ENCODE measurements at places on chromosomes 7 and 10.

DNA sequence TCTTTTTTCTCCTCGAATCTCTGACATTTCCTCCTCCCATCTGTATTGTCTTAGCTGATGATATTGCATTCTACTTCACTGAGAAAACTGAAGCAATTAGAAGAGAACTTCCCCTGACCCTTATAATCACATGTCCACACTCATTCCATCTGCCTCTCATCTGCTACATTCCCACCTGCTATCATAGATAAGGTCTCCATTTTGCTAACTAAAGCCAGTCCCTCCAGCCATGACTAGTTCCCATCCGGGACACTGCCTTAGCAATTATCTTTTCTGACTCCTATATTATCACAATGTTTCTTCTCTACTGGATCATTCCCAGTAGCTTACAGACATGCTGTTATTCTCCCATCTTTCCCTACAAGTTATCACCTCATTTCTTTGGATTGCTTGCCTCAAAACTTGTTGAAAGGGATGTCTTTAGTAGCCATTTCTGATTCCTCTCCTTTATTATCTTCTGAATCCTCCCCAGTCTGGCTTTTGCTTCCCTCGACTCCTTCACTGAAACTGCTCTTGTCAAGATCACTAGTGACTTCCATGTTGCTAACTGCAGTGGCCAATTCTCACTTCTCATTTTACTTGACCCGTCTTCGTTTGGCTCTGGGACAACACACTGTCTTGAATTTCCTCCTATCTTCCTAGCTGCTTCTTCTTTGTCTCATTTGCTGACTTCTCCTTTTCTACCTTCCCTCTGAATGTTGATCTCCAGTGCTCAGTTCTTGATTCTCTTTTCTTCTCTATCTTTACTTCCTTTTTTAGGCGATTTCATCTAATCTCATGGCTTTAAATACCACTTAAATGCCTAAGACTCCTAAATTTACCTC is 35.9 kb downstream of the FZD1 start:
- no peak for DNase-seq

DNA sequence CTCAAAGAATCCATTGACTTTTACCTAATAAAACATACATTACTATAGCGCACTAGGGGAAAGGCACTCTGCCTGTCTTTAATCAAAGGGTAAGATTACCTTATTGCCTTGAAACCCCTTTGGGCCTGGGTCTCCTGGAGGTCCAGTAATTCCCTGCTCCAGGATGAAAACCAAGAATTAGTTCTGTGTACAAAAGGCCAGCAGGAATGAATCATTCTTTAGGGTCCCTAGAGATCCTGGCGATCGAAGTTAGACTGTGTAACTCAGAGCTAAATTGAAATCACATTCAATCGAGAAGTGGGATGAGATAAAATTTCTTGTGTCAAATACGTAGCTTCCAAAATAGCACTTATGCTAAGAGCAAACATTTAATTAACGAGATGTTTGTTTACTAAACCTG is 29.8 kb downstream of the COL28A1 start:
- DNase-seq, result peak; percentile 14

DNA sequence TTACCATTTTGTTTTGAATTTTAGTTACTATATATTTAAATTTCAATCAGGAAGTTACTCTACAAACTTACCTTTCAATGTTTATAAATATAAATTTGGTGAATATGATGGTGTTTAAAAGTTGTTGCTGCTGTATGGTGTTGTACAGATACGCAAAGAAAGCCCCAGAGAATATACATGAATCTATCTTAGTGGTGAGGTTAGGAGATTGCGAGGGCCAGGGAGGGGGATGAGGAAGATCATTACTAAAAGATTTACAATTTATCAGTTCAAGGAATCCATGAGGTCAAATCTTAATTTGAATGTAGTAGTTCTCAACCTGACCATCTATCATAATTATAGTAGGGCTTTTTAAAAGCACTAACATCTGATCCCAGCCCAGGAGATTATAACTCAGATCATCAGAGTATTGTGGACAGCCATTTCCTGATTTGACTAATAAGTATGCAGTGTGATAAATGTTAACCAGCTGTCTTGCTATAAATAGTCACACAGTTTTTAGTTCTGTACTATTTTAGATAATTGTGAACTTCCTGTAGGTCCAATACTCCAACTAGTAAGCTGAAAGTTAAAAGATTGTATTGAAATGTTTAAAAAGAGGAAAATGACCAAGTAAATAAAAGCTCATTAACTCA is 23.6 kb downstream of the FAM3C start:
- DNase-seq, result no peak

GRCh38 chr10:61588770-61589211 is 73.9 kb upstream of the CABCOCO1 start:
- DNase-seq, result no peak

DNA sequence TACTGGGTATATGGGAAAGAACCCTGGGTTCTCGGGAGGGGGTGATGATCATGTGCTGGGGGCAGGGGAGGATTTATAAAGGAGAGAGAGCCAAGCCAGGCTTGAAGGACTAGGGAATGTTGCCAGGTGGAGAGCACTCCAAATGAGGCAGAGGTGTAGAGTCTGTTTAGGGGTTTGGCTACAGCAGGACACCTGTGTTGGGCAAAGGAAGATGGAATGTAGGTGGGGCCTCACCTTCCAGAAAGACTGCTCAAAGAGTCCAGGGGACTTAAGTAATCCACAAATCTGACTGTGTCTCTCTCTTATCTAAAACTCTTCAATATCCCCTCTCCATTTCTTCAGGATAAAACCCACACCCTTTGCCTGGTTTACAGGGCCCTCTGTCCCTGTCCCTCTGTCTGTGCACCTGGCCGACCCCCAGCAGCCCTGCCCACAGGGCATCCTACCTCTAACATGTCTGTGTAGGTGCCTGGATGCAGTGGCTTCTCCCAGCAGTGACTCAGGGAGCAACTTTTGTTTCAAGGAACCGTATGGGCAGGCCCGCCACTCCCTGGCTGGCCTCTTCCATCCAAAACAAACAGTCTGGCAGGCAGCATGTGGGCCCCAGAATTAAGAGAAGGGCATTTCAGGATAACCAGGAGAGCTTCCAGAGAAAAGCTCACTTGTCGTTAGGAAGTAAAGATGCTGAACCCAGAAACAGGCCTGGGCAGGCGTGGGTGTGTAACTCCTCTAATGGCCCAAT is 10.6 kb upstream of the PLEKHA1 start:
- DNase-seq, result no peak

DNA sequence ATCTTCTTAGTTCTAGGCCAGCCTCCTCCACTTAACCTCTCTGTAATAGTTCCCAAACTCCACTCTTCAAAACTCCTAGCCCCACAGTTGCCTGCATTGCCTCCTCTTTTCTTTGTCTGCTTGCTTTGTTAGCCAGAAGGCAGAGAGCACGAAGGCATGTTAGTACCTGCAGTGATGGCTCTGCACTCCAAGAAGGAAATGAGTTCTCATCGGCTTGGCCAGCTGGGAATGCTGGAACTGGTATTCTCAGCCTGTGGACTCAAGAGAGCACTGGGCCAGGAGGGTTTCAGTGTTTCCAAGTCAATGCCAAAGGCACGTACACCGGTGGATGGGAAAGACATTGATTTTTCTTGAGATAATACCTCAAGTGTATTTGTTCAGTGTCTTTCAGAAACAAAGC is 66.3 kb upstream of the HABP2 start:
- DNase-seq, result no peak

DNA sequence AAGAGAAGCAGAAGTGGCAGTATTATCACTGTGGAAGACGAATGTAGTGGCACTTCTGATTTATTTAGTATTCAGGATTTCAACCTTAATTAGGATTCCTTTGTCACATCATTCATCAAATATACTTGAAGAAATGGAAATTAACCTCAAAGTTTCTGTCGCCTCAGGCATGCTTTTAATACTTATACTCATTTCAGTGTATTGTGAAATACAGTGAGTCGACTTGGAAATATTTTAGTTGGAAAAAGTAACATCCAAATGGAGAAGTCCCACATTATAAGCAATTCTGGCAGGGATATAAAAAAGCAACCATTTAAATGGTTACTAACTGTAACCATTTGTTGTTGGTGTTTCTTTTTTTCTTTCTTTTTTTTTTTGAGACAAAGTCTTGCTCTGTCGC is 648.8 kb downstream of the ARL4A start:
- no peak for DNase-seq

GRCh38 chr10:73850863-73851461 is 23.4 kb downstream of the CAMK2G start:
- no peak for DNase-seq

DNA sequence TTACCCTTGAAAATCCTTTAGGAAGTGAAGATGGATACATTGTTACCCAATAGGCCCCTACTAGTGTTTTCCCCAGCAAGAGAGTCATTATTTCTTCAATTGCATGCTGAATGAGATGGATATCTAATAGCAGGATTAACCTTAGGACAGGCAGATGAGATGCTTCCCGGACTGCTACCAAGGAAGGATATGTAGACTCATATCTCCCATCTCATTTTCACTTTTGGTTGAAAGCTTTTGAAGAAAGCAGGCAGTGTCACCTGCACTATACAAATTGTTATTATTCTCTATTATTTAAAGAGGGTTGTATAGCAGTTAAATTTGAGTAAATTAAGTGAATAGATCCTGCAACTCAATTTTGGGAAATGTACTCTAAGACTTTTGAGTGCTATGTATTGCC is 17.0 kb upstream of the ARHGAP21 start:
- DNase-seq, result no peak

GRCh38 chr10:106648534-106649481 is 515.7 kb downstream of the SORCS1 start:
- DNase-seq, result no peak

DNA sequence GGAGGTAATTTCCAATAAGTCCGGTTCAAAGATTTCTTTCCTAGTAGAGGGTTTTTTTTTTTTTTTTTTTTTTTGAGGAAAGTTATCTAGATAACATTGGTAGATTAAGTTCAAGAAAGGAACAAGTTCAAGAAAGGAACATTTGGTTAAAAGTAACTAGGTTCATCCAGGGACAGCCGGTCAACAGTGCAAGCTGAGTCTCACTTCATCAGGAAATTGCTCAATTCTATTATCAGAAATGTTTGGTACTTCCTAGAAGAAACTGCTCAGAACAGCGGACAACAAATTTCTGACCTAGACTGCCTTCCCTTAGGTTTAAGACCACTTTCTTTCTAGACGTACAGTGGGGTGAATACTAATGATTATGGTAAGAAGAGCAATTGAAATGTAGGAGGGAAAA is 3.7 kb upstream of the IL2RA start:
- no peak for DNase-seq

DNA sequence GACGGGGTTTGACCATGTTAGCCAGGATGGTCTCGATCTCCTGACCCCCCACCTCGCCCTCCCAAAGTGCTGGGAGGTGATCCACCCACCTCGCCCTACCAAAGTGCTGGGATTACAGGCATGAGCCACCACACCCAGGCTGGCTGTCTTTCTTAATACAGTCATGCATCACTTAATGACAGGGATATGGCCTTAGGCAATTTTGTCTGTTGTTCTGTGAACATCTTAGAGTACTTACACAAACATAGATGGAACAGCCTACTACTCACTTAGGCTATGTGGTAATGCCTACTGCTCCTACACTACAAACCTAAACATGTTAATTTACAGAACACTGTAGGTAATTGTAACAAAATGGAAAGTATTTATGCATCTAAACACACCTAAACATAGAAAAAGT is 106.6 kb upstream of the KCNMA1 start:
- DNase-seq, result peak; percentile 32

DNA sequence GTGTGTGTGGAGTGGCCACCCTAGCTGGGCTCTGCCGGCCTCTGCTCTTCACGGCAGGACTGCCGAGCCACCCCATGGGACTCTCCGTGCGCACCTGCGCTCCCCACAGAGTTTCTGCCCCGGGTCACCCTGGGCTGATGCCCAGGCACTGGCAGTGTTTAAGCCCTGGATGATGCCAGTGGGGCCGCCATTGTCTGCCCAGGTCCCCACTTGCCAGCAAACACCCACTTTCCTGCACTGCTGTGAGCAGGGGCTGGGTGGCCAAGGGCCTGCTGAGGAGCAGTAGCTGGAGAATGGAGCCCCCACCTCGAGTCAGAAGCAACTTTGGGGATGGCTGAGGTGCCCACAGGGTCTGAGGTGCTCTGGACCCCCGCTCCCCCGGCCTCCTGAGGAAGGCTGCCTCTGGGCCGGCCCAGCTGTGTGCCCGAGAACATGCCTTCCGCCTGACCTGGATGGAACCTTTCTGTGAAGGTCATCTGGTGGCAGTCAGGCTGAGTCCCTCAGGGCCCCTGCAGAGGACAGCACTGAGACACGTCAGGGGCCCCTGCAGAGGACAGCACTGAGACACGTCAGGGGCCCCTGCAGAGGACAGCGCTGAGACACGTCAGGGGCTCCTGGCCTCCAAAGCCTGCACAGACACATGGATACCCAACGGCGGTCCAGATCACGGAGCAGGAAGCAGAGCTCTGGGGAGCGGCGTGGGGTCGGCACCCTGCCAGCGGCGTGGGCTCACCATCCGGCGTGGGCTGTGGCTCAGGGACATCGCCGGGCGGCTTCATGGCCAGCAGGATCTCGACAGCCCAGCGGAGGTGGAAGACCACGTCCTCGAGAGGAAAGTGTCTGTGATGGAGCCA is 62.0 kb downstream of the CFAP46 start:
- no peak for DNase-seq

GRCh38 chr7:132576721-132577085 is 433 bp upstream of the PLXNA4 start:
- DNase-seq, result no peak

DNA sequence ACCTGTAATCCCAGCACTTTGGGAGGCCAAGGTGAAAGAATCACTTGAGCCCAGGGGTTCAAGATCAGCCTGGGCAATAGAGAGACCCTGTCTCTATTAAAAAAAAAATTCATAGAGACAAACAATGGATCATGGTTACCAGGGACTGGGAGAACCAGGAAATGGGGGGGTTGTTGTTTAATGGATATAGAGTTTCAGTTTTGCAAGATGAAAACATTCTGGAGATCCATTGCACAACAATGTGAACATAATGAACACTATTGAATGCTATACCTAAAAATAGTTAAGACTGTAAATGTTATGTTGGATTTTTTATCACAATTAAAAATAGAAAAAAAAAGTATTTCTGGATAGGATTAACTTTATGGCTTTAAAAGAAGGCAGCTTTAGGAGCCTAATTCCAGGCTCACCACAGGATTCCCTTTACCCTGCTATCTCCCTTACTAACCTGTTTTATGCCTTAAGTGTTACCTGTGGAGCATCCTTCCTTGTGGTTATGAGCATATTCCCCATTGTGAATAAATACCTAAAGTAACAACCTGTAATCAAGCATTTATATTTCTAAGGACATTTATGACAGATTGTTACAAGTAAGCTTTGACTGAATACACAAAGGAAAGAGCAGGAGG is 45.1 kb upstream of the SGCE start:
- no peak for DNase-seq

- DNase-seq, result no peak
Measured at GRCh38 chr10:80700252-80700651, 162.6 kb downstream of the SH2D4B start.

Data from NCI-H460 (cell line).